ENCODE measurements at places on chromosomes 13 and 19.

- no peak for DNase-seq
These were observed 6.9 kb downstream of the B3GNT8 start for GRCh38 chr19:41420101-41420880.

DNA sequence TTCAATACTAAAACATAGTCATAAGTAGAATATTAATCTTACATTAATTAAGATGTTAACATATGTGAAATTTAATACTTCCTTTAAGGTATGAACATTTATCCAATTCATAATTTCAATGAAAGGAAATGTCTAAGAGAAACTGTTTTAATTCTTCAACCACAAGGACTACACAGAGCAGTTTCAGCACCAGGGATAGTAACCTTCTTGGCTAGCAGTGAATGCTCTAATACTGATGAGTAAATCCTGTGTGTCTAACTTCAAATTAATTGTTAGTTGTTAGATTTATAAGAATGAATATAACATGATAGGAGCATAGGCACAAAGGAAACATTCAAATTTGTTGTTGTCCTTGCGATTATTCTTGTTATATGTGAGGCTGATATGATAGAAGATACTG is 15.6 kb upstream of the NBEA start:
- DNase-seq: no peak

- no peak for DNase-seq
These were observed 28.4 kb downstream of the ZNF844 start for GRCh38 chr19:12092956-12093355.

- no peak for DNase-seq
These were observed 515.0 kb downstream of the TBC1D4 start for GRCh38 chr13:74966814-74967424.

DNA sequence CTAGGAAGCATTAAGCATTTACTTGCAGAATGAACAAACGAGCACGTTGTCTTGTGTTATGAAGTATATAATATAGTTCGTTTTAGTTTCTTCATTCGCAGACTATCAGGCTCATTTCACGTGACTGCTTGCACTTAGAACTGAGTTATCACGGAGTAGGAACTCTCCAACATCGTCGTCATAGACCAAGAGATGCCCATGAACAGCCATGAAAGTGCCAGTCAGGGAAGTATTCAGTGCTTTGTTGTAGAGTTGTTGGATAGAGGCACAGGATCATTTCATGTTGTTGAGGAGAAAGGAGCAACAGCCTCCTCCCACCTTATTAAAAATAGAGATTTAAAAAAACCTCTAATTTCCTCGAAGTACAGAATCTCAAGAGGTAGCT is 977 bp upstream of the IL17D start:
- DNase-seq: no peak

DNA sequence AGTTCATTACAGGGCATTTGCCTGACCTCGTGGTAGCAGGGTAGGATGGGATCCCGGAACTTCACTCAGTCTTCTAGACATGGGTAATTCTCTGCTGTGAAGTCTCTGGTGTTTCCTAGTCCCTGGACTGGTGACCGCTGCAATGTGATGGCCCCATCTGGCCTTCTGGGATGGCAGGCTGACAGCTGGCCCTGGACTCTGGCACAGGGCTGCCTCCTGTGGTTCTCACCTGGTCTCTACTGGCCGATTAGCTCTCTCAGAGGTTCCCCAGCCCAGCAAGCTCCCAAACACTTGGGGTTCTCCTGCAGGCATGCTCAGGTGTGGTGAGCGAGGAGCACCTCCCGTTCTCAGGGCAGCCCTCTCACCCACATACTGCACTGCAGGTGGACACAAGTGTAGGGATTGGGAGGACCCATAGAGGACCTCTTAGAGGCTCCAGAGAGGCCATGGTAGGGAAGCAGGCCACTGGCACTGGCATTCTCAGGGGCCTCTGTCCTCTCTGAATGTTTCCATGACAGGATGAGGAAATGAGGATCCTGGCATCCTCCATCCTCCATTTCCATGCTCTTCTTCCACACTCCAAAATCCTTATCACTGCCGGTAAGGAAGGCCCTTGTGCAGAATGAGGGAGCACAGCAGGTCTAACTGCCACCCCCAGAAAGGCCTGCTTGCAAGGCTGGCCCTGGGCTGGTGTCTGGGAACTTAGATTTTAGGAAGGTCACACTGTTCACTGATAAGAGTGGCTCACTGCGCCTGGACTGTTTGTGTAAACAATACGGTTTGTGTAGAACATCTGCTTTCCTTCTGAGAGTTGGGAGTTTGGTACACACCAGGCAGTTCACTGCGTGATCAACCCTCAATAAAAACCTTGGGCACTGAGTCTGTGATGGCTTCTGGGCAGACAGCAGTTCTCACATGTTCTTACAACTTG is 31.5 kb upstream of the FARP1 start:
- no peak for DNase-seq

- DNase-seq: no peak
These were observed 40.6 kb downstream of the KATNAL1 start for GRCh38 chr13:30266756-30267155.
